ENCODE measurements at places on chromosomes 6 and 20.
A peak's percentile ranks its signal among the peaks of the same experiment; 100 is the strongest.

DNA sequence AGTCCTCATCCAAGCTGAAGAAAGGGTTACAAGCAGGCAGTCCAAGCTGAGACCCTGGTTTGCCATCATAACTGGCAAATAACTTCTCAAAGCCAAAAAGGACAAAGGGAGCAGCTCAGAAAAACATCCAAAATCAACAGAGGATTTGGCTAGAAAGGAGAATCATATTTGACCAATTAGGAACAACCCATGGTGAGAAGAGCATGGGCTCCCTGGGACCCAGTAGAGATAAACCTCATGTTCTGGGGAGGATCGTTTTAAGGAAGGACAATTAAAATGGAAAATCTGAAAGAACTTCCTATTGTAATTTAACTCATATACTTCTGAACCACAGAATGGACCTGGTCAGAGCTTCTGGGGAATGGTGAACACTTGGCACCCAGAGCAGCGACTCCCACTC, 71.5 kb downstream of the PRND start:
- DNase-seq = no peak

DNA sequence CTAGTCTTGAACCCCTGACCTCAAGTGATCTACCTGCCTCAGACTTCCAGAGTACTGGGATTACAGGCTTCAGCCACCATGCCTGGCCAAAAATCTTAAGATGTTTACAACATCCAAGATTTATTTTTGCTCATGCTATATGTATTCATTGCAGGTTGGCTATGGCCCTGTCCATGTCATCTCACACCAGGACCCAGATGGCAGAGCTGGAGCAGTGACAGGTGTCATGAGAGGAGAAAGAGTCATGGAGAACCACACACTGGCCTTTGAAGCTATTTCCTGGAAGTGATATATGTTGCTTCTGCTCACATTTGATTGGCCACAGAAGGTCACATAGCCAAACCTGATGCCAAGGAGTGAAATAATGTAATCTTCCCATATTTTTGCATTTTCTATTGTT, 13.8 kb upstream of the DDR1 start:
- no peak for DNase-seq

DNA sequence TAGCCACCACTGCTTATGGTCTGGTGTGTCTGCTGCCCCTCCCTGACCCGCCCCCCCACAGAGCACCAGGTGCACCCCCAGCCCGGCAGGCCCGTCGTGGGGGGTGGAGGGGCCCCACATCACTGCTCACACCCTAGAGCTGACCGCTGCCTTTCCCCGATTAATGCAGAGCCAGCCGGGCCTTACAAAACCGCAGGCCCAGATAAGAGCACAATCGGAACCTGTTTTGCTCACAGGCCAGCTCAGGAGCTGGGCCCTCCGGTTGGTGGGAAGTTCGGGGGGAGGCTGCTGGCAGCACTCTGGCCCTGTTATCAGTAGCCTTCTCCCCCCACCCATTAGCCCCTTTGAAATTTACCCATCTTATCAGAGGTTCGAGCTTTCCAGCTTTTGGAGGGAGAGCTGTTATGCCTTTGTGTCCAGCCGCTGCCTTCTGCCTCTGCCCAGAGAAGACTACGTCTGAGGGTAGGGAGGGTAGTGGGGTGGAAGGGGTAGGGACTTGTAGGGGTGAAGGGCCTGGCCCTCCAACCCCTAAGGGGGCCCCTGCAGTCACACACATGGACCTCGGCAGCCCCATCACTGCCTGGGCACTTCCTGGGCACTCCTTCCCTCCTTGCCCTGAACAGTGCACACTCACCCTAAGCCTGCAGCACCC, 6.9 kb upstream of the SPDEF start:
- no peak for DNase-seq

- DNase-seq = peak; percentile 11
Observed at GRCh38 chr20:13220194-13220903, 725 bp upstream of the ISM1 start.

GRCh38 chr6:136609873-136610706, 59.9 kb upstream of the MAP7 start:
- DNase-seq = no peak

- DNase-seq = no peak
Observed at GRCh38 chr6:29741592-29741991, 18.4 kb downstream of the HLA-F start.

DNA sequence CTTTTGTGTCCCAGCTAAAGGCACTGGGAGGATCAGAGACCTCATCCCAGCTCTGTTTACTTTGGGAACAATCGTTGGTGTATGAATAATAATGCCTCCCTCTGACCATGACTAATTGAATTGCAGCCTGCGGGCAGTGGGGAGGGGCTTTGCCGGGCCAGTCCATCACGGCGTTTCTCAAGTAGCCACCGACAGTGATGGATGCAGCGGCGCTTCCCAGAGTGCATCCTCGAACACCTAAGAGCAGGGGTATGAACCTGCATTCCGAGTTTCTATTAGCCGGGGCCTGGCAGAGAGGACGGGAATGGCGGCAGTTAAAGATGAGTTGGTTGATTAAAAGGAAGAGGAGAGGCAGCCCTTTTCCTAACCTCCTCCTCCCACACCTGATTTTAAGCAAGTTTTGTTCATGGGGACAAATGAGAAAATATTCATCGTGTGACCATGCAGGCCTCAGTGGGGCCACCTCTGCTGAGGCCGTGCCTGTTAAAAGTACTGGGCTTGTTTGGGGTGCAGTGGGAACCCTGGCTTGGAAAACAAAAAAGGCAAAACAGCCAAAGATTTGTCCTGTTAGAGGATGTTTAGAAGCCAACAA, 154.1 kb downstream of the FOXA2 start:
- no peak for DNase-seq

- DNase-seq = no peak
Observed at GRCh38 chr6:43938178-43939105, 168.4 kb downstream of the VEGFA start.

- no peak for DNase-seq
Observed at GRCh38 chr6:148358196-148358785, 15.7 kb downstream of the SASH1 start.

GRCh38 chr20:17627101-17627955, 54.7 kb downstream of the RRBP1 start:
- no peak for DNase-seq

DNA sequence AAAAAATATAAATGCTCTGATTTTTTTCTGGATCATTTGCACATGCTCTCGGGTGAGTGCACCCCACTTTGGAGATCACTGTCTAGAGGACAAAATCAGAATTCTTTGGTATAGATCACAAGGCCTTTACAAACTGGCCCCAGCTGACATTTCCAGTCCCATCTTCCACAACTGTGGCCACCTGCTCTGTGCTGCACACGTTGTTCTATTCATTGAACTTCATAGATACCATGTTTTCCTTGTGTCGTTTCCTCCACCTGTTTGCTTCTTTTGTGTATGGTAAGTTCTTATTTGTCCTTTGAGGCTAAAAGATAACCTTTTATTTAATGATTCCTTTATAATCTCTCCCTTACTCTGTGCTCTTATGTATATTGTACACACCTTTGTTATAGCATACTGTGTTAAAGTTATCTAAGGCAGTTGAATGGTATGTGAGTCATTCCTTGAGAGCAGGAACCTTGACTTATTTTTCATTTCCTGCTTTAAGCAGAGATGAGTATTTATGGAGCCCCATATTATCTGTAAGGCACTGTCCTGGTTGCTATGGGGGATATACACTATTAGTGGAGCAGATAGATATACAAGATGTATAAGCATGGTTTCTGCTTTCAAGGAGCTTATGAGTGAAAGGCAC, 12.0 kb upstream of the SLC17A5 start:
- DNase-seq = no peak

Measured in activated CD4-positive, alpha-beta T cell treated with anti-CD3 and anti-CD28 coated beads, Interleukin-2, amount 50 U/mL, for 24 hours (primary cell).